ENCODE measurements at places on chromosomes 7 and 10.

GRCh38 chr10:75512203-75512933 is 80.9 kb downstream of the LRMDA start:
- DNase-seq: peak; percentile 51

DNA sequence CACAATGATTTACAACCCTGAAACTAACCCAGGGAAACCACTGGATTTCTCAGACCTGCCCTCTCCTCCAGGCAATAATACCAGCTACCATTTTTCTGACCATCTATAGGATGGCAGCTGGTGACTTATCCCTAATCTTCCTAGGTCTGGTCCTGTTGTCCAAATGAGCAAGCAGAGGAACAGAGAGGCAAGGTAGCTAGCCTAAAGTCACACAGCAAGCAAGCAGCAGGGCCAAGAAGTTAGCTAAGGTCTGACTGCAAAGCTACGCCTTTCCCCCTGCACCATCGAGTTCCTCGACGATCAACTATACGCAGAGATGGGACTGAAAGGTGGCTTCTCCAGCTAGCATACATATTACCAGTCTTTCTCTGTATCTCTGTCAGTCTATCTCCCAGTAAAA is 25.3 kb downstream of the ATXN7L1 start:
- DNase-seq: no peak

- DNase-seq: no peak
These were observed 373.3 kb downstream of the HTR7 start for GRCh38 chr10:90484518-90484917.

DNA sequence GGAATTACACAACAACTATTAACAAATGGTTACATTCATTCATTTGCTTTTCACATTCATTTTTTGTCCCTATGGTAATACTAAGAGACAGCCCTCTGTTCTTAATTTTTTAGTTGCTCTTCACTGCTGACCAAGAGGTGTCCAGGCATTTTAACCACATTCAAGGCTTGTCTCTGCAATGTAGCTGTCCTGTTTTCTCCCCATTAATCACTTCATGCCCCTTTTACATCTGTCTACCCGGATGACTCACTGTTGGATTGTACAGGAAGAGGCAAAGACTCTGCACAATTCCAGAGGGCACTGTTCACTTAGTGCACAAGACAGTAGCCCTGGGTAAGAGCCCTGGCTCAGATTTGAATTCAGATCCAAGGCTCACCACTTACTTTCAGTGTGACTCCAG is 168.5 kb downstream of the NOC3L start:
- peak; percentile 76 for DNase-seq

DNA sequence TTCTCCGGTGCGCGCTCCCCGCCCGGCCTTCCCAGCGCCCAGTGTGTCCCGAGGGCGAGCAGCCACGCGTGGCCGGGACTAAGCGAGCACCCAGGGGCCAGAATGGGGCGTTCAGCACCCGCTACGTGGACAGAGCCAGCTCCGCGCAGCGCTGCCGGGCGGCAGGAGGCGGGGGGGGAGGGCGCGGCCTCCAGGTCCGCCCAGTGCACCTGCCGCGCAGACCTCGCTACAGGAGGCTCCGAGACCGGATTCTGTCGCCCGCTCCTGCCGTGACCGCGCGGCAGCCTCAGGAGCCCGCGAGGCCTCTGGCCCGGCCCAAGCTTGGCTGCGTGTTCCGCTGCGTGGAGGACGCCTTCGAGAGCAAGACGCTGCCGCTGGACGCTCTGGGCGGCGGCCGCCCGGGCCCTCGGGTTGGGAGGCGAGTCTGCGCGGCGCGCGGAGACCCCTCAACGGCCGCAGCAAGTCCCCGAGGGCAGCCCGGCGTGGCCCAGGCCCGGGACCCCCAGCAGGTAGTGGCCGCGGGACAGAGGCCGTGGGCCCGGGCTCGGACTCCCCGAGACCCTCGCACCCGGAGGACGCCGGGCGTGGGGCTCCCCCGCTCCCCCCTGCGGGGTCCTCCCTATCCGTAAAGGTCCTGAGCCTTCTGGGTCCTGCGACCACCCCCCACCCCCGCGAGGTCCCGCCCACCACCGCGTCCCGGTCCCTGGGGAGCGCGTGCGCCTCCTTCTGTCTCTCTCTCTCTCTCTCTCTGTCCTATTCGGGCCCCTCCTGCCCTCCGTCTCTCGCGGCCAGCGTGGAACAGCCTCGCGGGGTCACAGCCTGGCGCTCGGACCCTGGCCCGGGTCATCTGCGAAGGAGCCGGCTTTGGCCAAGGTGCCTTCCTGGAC is 904 bp upstream of the DPYSL4 start:
- no peak for DNase-seq

GRCh38 chr10:110817614-110818013 is 54.1 kb upstream of the PDCD4 start:
- DNase-seq: no peak

GRCh38 chr7:71735961-71736556 is 604.1 kb downstream of the GALNT17 start:
- DNase-seq: peak; percentile 22

GRCh38 chr7:56009695-56010094 is 41.5 kb downstream of the PSPH start:
- DNase-seq: peak; percentile 28

DNA sequence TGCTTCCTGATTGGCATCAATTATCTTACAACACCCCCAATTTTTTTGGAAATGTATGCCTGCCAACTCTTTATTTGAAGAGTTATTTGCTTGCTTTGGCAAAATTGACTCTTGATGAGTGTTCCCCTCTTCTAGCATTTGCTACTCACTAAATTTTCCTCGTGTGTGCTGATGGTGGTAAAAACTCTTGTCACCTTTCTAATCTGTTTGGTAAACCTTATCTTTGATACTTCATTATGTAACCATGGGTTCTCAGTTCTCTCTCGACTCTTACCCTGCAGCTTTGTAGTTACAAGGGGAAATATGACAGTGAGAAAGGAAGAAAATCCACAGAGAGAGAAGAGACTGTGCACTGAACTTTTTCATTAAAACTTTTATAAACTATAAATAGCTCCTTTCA is 102.5 kb downstream of the CDK14 start:
- no peak for DNase-seq

DNA sequence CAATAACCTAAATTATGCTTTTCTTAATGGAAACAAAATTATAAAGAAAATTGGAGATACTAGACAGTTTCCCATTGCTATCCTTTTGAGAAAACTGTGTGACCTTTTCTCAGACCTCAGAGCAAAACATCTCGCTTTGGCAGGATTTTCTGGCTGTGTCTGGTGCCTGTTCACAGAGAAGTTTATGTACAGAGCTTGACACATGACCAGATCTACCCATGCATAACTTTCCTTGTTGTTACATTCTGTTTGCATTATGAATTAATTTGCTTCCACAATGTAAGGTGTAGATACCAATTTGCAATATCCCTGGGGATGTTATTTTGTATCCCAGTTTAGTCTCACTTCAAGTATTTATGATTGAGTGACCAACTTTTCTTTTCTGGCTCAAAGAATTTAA is 565.0 kb downstream of the XPNPEP1 start:
- no peak for DNase-seq

DNA sequence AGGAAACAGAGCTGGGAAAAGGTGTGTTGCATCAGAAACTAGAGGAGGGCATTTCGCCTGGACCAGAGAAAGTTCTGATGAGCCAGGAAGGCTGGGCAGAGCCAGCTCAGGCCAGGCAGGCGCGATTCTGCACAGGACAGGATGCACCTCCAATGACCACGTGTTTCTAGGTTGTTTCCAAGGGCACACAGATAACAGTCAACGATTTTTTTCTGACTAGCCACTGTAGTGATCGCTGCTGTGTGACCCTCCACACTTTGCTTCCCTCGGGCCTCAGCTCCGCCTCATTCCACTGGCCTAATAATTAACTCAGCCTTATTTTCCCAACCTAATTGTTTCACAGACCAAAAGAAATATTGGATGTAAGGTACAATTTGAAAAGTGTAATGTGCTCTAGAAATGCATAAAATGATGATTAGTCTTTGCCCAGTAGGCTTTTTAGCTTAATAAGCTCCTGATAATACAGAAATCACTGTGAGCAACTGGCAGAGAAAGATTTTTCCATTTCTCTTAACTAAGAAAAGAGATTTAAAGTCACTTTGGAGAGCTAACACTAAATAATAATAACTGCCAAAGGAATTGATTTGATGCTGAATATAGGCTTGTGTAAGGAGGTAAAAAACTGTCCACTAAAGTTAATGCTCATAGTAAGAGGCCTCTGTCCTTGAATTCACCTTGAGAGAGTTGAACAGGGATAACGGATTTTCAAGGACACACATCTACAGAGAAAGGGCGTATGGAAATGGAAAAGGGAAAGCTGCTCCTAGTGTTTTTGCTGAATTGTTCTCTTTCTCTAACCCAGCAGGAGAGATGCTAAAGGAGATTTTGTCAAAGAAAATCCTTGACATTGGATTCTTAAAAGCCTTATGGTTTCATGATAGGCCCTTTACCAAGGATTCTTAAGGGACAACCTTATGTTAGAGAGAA is 291.0 kb upstream of the C7orf33 start:
- no peak for DNase-seq

Measured in astrocyte (in vitro differentiated cells and primary cell).